ENCODE measurements at places on chromosomes 5 and 9.

DNA sequence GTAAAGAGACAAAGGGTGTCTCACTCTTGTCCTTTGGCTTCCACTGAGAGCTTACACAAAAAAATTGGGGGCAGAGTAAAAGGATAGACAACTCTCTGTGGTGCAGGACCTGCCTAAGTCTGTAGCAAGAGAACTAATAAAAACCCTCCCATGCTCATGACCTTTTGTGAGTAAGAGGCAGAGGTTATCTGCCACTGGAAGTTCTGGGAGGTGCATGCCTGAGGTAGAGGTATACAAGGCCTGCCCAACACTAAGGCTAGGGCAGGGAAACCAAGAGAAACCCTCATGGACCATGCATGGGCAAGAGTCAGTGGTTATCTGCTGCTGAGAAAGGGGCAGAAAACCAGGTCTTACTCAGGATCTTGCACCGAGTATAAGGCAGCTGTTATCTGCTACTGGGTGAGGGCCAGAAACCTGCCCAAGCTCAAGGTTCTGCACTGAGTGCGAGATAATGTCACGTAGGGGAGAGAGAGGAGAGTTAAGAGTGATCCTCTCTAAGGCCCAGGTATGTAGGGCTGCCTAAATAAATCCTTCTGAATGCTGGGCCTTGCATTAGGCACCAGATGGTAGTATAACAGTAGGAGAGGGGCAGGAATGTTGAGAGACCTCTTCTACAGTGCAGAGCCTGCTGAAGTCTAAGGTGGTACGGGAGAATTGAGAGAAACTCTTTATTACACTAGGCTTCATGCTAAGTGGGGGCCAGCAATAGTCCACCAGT lies 143.4 kb downstream of the MACROH2A1 start:
- DNase-seq, result no peak

DNA sequence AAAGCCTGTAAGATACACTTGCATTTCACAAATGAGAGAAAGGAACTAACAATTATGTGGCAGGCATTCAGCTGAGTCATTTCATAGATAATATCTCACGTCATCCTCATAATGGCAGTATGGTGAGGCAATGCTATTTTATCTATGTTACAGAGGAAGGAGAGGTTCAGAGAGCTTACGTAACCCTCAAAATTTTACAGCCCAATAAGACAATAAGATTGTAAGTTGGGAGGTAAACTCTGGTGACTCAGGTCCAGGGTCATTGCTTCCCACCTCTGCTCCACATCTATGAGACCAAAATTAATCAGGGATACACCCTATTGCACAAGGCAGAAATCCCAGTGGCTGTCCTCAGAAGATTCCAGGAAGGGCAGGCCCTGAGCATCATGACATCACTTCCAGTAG lies 309.7 kb downstream of the NSG2 start:
- DNase-seq, result no peak

DNA sequence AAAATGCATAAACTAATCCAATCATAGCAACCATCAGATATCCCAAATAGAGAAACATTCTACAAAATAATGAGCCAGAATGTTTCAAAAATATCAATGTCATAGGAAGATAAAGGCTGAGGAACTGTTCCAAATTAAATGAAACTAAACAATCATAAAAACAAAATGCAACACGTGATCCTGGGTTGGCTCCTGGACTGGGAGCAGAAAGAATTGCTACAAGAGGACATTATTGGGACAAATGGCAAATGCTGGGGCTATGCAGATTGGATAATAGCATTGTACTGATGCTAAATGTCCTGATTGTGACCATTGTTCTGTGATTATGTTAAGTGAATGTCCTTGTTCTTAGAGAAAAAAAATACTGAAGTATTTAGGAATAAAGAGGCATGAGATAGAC lies 54.2 kb upstream of the AKNA start:
- no peak for DNase-seq

DNA sequence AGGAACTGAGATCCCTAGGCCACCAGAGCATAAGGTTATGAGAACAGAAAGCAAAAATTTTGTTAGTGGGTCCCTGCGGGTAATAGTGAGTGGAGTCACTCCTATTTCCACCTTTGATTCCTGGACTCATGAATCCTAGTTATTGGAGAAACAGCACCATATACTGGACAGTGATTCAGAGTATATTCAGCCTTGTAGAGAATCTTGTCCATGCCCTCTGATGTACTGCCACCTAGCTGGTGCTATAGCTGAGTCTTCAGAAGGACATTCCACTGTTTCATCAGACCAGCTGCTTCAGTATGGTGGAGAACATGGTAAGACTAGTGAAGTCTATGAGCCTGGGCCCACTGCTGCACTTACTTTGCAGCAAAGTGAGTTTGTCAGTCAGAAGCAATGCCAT lies 25.0 kb upstream of the ITGA2 start:
- no peak for DNase-seq

- no peak for DNase-seq
Observed at GRCh38 chr9:78626971-78627370, 330.0 kb downstream of the PSAT1 start.

DNA sequence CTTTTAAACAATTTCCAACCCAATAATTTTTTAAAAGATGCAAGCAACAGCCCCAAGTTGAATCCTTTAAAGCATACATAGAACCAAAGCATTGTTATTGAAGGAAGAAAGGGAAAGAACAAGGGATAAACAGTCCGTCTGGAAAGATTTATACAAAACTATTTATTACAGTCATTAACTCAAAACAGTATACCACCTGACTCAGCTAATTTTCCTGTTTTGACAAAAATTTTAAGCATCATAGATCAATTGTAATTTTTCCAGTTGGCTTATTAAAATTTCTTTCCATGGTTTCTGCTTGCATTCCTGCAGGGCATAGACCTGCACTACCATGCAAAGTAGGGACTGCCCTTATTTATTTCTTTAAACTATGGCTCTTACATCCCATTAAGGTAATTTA lies 29.9 kb downstream of the AP3B1 start:
- no peak for DNase-seq

DNA sequence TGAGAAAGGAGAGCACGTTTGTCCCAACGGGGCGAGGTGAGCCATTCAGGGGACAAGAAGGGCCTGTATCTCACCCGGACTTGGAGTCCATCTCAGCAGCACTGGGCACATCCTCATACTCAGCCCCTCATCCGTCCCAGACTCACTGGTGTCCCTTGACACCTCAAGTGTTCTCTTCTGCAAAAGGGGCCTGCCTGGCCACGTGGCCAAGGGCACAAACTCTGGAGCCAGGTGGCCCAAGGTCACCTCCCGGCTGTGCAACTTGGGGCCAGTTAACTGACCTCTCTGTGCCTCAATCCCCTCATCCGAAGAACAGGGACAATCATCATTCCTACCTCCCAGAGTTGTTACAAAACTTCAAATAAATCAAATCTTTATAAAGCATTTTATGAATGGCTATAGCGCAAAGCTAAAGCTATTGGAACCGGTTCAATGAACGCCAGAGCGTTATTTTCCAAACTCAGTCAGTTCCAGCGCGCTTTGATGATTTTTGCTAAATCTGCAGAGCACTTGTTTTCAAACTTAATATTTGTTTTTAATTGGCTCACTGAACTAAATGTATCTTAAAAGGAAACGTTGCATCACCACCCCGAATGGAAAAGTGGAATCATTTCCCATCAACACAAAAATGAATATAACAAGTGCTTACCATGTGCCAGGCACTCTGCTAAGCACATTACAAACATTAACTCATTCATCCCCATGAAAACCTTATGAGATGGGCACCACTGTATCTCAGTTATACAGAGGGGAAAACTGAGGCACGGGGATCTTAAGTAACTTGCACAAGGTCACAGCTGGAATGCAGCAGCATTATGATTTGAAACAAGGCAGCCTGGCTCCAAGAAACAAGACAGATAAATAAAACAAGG lies 49.3 kb downstream of the DUSP1 start:
- no peak for DNase-seq

DNA sequence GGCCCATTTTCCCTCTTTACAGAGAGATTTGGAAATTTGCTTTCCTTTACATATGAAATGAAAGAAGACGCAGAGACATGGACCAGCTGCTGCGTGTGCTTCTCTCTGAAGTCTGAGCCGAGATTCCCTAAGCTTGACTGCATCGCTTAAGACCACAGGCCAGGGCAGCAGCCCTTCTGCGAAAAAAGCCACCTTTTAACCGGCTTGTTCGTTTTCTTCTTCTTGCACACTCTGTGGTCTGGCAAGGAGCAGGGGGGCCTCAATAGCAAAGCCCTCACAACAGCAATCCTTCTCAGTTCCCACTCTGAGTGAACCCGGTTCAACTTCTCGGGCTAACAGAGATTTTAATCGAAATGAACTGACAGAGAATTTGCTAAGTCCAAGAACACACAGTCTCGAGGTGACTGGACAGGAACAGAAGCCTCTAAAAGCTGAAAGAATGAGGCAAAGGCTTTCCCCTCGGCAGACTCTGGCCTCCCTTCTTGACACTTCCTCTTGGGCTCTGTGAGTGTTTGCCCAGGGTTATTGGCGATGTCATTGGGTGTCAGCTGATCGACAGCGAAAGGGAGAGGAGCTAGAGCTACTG lies 512.9 kb upstream of the KLF4 start:
- no peak for DNase-seq

GRCh38 chr5:154369682-154370081 lies 76.1 kb upstream of the SAP30L start:
- DNase-seq, result no peak
